ENCODE measurements at places on chromosomes 1 and 21.

GRCh38 chr1:161330346-161330745, 16.2 kb downstream of the SDHC start:
- no peak for DNase-seq

DNA sequence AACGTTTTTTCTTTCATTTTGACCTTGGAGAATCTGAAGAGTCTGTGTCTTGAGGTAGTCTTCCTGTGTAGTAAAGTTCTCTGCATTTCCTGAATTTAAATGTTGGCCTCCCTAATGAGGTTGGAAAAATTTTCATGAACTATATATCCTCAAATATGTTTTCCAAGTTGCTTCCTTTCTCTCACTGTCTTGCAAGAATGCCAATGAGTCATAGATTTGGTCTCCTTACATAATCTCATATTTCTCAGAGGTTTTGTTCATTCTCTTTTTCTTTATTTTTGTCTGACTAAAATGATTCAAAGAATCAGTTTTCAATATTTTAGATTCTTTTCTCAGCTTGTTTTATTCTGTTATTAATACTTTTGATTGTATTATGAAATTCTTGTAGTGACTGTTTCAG, 87.6 kb downstream of the DRAM2 start:
- DNase-seq = no peak

DNA sequence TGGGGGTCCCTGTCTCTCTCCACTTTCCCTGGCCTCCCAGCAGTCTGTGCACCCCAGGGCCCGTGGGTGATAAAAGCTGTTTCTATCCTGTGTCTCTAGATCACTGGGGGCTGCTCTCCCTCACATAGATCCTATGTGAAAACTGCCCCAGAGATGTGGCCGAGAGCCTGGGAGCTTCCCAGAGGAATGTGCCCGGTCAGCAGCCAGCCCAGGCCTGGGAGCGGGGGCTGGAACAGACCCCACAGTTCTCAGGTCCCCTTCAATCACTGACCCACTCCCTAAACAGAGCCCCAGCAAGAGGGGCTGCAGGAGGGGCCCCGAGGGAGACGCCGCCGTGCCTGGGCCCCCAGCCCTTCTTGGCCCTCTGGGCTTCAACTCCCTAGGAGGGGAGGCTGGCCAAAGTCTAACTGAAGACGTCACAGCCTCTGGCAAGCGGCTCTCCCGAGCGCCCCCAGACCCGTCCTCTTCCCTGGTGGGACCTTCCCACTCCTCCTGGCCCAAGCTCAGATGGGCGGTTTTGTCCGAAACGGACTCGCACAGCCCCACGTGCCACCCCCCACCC, 403 bp downstream of the MXRA8 start:
- DNase-seq = no peak

GRCh38 chr1:227912866-227913265, 34.9 kb downstream of the WNT9A start:
- no peak for DNase-seq

- DNase-seq = no peak
Observed at GRCh38 chr1:172211221-172211620, 209.3 kb upstream of the C1orf105 start.

DNA sequence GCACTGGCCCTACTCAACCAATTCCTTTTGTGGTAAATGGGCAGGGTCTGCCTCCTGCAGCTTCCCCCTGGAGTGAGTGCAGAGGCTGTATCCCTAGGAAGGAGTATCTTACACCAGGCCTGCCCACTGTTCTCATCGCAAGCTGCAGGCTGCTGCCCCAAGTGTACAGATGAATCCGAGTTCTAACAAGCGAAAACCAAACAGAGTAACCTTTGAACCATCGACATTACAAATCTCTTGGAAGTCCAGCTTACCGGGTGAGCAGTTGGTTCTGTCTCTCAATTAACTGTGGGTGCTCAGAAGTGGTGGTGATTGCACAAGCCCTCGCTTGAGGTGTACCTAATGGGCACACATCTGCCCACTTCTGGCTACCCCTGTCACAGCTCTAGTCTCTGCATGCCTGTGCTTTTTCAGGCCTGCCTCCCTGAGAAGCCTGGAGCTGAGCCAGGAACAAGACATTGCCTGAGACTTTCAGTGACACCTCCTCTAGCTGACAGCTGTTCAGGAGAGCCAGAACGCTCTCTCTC, 22.7 kb downstream of the INAVA start:
- DNase-seq = no peak

- no peak for DNase-seq
Observed at GRCh38 chr1:226086776-226087175, 24.3 kb downstream of the H3-3A start.

GRCh38 chr1:232978815-232979214, 28.4 kb downstream of the NTPCR start:
- no peak for DNase-seq

DNA sequence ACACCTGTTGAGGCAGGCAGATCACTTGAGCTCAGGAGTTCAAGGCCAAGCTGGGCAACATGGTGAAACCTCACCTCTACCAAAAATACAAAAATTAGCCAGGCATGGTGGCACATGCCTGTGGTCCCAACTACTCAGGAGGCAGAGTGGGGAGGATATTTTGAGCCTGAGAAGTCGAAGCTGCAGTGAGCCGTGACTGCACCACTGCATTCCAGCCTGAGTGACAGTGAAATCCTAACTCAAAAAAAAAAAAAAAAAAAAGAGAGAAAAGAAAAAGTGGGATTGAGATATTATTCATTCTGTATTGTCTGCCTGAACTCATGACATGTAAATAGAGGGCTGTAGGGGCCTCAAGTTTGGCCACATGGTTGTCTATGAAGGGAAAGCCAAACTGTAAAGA, 37.3 kb downstream of the WNT2B start:
- DNase-seq = no peak

DNA sequence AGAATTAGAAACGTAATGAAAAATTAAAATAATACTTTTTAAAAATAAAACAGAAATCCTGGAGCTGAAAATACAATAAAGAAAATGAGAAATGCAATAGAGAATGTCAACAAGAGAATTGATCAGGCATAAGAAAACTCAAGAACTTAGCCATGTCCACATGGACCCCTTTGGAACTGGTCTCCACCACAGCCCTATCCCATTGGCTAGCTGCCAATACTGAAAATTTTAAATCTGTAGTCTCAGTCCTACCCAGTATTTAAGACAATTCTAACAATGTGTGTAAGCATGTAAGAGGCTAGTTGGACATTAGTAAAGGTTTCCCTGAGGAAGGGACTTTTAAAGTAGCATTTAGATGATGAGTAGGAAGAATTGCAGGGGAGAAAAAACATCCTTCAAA, 25.8 kb upstream of the RRP15 start:
- DNase-seq = no peak
